ENCODE measurements at places on chromosomes 6 and 20.

DNA sequence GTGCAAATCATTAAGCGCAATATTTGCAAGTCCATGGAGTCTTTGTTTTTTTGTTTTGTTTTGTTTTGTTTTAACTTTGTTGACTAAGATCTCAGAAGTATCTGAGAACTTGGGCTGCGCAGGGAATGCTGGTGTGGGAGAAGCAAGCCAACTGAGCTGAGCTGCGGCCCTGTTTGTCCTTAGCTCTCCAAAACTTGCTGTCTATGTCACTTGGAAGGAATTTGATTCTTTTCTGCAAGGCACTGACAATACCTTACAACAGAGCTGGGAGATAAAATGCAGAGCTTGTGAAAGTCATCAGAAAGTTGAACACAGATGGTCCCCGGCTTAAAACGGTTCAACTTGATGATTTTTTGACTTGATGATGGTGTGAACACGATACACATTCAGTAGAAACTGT, 5.4 kb downstream of the SLC22A23 start:
- no peak for DNase-seq

GRCh38 chr20:51022803-51023616, at the start of gene KCNG1:
TSS of gene KCNG1 (minus strand) at chr20:51023107. CDS start at chr20:51010338, 12,769 bp downstream.
- no peak for DNase-seq

DNA sequence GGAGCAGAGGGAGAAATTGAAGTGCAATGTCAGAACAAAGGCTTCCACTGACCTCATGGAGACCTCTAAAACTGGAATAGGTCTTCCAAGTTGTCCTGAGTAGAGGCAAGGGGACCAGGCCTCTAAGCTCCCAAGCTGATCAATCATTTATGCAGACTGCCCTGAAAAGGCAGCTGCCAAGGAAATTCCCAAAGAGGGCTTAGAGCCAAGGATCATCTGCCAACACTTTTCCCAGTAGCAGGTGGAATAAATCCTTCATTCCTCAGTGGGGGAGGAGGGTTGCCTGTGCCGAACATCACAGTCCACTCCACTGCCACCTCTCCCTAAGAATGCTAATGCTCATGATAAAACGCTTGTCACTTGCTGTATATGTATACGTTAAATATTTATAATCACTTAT, 29.3 kb upstream of the RALY start:
- DNase-seq: no peak

- no peak for DNase-seq
Observed at GRCh38 chr20:15333170-15333569, 995.8 kb upstream of the FLRT3 start.

DNA sequence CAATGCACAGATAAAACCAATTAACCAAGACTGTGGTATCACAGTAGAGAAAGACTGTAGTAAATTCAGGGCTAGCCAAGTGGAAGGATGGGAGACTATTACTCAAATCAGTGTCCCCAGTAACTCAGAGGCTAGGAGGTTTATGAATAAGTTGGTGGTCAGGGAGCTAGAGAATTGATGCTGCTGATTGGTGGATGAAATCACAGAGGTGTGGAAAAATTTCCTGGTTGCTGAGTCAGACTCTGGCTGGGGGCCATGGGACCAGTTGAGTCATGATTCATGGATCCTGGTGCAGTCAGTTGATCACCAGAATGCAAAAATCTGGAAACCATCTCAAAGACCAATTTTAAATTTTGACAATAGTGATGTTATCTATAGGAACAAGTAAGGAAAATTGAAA, 555.9 kb downstream of the C6orf118 start:
- no peak for DNase-seq

DNA sequence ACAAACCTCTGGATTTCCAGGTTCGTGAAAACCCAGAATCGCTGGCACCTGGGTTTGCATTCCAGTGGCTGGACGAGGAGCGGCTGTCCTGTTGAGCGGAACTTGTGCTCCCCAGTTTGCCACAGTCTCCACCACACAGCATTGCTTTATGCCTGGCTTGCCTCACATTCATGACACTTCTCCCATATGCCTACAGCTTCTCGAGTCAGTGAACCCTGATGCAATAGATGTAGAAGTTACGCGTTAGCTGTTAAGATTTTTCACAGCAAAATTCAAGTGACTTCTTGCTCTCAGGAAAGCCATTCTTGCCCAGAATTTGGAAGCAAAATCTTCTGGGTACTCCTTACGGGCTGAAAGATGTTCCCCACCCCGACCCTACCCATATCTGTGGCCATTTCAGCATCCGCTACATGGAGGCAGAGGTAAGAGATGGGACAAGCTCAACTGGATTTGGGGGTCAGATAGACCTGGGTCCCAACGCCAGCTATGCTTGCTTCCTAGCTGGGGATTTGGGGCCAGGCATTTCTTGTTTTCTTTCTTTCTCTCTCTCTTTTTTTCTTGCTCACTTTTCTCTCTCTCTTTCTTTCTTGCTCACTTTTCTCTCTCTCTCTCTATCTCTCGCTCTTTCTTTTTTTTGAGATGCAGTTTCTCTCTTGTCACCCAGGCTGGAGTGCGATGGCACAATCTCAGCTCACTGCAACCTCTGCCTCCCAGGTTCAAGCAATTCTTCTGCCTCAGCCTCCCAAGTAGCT, 12.4 kb upstream of the GDAP1L1 start:
- DNase-seq: no peak

DNA sequence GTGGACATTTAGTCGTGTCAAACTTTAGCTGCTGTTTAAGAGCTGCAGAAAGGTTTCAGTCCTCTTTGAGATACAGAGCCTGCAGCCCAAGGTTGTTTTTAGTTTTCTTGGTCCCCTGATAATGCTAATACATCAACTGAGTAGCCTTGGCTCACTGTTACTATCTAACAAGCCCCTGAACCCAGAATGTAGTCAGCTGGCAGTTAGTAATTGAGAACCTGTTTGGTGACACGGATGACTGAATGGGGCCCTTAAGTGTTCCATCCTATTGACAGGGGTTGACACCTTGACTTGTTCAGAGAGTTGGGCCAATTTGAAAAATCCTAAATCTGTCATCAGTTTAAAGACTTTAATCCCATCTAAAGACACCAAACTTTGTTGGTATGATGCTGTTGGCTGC, 2.8 kb downstream of the RTN4IP1 start:
- no peak for DNase-seq

GRCh38 chr20:22584922-22585785, 782 bp upstream of the FOXA2 start:
- DNase-seq: no peak

DNA sequence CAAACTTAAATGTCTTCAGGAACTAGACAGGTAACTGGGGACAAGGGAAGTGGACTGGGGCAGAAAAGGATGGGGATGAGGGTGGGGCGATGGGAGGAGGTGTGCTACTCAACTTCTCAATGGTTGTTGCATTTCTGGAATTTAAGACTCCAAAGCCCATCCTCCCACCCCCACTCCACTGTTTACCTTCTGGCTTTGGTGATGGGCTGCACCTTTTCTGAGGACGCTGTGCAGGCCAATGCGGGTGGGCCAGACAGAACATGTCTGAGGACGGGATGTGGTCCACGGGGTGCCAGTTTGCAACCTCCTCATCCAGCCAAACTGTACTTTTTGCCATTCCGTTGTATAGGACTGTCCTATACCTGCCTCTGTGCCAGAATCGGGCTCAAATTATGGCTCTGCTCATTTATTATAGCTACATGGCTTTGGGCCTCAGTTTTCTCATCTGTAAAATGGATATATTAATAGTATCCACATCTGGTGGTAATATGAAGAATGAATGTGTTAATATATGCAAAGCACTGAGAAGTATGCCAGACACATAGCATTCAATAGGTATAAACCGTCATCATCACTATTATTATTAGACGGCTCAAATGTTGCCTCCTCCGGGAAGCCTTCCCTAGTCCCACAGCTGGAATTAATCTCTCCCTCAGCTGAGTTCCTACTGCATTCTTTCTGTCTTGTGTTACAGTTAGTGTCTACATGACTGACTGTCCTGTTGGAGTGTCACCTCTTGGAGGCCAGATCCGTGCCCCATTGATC, 31.0 kb upstream of the VEGFA start:
- no peak for DNase-seq

GRCh38 chr20:62025394-62025793, 40.3 kb downstream of the TAF4 start:
- DNase-seq: peak; percentile 28

DNA sequence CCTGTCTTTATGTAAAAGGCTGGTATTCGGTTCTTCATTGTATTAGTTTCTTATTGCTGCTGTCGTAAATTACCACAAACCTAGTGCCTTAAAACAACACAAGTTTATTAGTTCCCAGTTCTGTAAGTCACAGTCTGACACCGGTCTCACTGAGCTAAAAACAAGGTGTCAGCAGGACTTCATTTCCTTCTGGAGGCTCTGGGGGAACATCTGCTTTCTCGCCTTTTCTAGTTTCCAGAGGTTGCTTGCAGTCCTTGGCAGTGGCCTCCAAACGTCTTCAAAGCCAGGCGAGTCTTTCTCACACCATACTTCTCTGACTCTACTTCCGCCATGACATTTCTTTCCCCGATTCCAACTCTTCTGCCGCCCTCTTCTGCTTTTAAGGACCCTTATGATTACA, 43.0 kb upstream of the ZFAND3 start:
- no peak for DNase-seq

DNA sequence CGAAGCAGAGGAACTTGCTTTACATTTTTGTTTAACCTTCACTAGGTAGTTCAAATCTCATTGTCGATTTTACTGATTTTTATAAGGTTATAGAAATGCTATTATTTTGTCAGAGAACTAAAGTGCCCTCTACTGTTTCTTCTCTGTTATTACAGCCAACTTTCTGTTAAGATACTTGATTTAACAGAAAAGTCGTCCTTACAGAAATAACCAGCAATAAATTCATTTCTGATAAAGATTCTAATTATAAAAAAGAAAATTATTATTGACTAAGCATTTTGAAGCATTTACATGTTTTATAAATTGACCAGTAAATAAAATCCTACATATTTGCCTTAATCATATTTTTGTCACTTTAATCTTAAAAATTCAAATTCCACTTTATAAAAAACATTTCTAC, 60.8 kb downstream of the OGFRL1 start:
- no peak for DNase-seq

DNA sequence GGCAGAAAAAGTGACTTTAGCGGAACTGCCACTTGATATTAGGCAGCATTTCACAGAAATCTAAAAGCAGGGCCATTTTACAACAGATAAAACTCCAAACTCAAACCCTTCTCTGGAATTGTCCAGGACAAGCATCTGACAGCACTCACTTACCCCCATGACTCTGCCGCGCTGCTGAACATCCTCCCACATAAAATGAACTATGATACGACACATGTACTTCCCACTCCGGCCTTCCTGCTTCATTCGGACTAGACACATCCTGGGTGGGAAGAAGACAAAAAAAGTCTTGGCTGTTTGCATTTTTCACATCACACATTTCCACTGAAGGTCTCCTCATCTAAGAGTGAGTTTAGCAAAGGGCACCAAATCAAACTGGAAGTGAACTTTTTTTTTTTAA, 54.8 kb upstream of the FAM83C start:
- DNase-seq: no peak
